Activated naive CD4-positive, alpha-beta T cell treated with anti-CD3 and anti-CD28 coated beads, Interleukin-2, amount 50 U/mL, for 72 hours (primary cell): ENCODE measurements at places on chromosomes 3 and 15. TPM values are rescaled to one million over a fixed set of nuclear protein-coding genes. Genes with fewer than 3 reads are reported as not detected.

GPR160 gene
- 7.2 TPM for total RNA-seq

CLRN1 gene
- not detected for total RNA-seq

- DNase-seq, result no peak
Observed at GRCh38 chr3:82509951-82510603, 748.6 kb upstream of the GBE1 start.

DNA sequence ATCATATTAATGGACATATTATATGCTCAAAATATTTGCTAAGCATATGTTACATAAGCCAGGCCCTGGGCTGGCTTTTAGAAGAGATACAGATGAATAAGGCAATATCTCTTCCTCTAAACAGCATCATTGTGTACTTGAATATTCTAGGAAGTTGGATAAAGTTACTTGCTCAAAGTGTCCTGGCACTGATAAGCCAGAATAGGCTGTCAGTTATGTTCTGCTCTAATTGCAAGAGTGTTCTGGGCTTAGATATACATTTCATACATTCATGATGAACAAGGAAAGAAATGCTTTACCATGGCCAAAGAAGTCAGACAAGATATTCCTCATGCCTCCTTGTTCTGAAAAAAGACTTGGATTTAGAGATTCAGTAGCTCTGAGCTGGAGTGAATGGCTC is 40.7 kb downstream of the KBTBD12 start:
- DNase-seq, result no peak

DNA sequence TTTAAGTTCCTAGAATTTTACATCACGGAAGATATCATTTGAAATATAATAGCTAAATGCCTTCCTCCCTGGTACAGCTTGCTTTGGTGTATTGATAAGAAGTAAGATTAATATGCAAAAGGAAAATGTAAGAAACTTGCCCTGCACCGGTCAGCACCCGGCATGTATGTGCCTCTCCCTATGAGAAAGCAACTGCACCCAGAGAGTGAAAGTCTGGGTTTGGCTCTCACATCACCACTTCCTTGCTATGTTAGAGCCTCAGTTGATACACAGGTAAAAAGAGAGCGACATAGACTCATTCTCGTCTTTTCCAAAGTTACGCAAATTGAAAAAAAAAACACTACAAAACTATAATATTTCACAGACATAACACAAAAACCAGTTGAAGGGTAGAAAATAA is 96.7 kb downstream of the FOXP1 start:
- no peak for DNase-seq

DNA sequence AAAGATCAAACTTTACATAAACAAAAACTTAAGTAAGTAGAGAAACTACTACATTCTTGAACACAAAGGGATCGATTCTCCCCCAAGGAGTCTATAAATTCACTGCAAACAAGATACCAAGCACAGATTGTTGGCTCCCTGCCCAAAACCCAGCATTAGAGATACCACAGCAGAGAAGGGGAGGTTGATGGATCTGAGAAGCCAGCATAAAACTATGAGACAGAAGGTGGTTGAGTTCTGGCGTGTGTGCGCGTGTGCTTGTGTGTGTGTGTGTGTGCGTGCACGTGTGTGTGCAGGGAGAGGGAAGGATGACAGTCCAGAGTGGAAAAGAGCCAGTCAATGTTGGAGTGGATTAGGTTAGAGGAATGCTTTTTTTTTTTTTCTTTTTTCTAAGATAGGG is 143.2 kb upstream of the PRR20G start:
- no peak for DNase-seq

DNA sequence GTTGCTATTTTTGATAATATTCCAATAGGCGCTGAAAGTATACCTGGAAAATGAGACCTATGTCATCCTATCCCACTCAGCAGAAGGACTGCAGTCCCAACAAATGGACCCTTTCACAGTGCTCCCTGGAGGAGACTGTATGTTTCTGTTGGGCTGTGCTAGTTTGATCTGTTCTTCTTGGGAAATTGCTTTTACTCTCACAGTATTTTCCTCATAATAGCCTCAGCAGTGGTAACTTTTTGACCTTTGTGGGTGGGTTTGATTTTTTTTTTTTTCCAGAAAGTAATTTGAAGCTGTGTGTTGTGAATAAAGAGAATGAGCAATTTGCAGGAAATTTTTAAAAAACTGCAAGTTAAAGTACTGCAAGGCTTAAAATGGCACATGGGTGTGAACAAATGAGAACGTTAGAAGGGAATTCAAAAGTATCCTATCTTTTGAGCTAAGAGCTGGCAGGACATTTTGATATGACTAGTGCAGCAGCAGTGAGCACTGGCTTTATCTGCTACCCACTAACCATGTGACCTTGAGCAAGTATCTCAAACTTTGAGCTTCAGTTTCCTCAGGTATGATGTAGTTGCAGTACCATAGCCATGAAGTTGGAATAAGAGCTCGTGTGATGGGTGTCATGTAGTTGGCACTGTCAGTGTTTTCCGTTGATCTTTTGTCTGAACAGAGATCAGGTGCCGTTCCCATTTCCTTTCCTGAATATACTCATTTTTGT is 118.4 kb downstream of the ATG7 start:
- no peak for DNase-seq

GRCh38 chr15:37103475-37104423 is 3.4 kb upstream of the MEIS2 start:
- no peak for DNase-seq

- DNase-seq, result no peak
Observed at GRCh38 chr3:109430911-109431563, 93.7 kb upstream of the DPPA4 start.

GRCh38 chr3:129314386-129315222 is 35.9 kb downstream of the HMCES start:
- peak; percentile 80 for DNase-seq
